ENCODE measurements at places on chromosomes 12 and 14.

DNA sequence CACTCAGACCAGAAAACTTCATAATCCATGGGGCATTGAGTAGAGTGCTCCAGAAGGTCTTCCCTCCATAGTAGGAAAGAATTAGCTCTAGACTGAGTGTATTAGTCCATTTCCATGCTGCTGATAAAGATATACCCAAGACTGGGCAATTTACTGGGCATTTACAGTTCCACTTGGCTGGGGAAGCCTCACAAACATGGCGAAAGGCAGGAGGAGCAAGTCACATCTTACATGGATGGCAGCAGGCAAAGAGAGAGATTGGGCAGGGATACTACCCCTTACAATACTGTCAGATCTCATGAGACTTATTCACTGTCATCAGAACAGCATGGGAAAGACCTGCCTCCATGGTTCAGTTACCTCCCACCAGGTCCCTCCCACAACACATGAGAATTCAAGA is 300.6 kb upstream of the TMEM132C start:
- no peak for DNase-seq

- no peak for DNase-seq
Measured at GRCh38 chr14:48723841-48724495, 862.2 kb downstream of the RPS29 start.

GRCh38 chr12:38905480-38906351 is at the start of gene CPNE8:
CPNE8 (minus strand) TSS chr12:38905591; CDS start chr12:38905534, 57 bp downstream.
- peak; percentile 61 for DNase-seq

GRCh38 chr14:93375673-93376156 is 28.7 kb downstream of the COX8C start:
- DNase-seq: no peak

GRCh38 chr14:53126731-53127130 is 26.4 kb downstream of the DDHD1 start:
- no peak for DNase-seq

DNA sequence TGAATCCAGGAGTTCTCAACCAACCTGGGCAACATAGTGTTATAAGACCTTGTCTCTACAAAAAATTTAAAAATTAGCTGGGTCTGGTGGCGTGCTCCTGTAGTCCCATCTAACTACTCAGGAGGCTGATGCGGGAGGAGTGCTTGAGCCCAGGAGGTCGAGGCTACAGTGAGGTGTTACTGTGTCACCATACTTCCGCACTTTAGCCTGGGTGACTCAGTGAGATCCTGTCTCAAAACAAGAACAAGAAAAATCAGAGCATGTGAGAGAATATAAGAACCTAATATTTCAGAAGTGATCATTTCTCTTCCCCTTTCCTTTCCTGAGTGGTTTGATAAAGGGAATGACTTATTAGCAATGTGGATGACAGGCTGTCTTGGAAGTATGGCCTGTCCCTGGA is 9.5 kb downstream of the TRAF3 start:
- DNase-seq: no peak

- DNase-seq: peak; percentile 64
Measured at GRCh38 chr12:131929581-131930456, 743 bp downstream of the PUS1 start.

GRCh38 chr14:32728976-32729375 is 209.7 kb upstream of the NPAS3 start:
- no peak for DNase-seq

DNA sequence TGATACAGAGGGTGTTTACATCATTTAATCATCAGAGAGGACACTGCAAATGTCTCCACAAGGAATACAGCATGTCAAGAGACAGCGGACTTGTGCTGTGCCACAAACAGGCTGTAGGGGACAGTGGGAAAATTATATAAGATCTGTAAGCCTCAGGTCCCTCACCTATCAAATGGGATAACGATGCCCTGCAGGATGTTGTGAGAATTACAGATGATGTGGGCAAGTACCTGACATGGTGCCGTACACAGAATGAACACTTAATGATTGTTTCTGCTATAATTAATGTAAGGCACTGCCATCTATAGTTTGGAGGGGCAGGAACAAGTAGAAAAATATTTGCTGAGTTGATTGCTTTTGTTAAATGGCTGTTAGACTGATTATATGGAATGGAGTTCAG is 81.9 kb upstream of the GTF2A1 start:
- DNase-seq: no peak

DNA sequence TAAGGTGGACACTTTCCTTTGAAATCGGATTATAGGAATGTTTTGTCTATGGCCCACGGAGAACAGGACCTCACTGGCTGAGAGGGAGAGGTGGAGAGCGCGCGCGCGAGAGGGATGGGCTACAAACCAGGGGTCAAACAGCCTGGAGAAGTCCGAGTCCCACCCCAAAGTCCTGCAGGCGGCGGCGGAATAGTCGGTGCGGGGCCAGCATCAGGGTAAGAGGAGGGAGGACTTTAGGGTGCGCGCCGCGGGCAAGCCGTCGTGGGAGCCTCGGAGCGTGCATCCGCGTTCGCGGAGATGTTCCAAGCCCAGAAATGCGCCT is 3.3 kb upstream of the HOXC8 start:
- DNase-seq: no peak

- DNase-seq: no peak
Measured at GRCh38 chr12:7096979-7097378, 4.7 kb upstream of the C1R start.

GRCh38 chr12:116339062-116339461 is 61.6 kb upstream of the MED13L start:
- DNase-seq: no peak

DNA sequence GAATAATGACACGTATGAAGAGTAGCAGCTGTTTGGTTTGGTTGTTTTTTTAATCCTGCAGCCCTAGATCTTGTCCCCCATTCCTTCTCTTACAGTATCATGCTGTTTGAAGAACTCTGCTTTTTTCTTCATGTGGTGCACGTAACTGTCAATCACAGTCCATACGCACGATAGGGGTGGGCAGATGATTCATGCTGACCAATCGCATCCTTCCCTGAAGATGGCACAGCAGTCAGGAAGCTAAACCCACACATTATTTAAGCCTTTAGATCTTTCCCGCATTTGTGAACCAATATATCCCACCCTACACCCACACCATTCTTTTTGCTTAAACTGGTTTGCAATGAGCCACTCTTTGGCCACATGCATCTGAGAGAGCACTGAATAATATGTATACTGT is 158.9 kb upstream of the PLEKHA5 start:
- no peak for DNase-seq

DNA sequence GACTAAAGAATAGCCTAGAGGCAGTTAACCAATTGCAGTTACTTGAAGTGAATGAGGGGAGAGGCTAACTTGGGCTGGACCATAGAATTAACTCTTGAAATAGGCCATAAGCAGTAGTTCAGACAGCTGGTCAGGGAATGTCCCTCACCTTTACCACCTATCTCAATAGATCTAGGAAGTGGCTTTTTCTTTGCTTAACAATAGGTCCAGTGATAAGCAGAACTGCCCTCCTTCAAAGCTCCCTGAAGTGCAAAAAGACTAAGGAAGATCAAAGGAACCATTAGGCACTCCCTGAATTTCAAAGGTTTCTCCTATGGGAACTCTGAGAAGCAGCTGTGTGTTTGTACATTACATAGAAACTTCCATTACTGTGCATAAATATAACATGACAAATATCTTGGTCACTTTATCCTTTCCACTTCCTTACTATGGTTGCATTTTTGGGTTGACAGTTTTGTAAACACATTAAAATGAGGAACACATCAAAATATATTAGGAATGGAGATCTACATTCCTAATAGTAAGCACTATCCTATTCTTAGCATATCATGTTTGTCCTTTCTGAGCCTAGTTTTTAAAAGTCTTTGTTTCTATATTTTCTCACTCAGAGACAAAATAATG is 7.2 kb upstream of the NAA30 start:
- no peak for DNase-seq

DNA sequence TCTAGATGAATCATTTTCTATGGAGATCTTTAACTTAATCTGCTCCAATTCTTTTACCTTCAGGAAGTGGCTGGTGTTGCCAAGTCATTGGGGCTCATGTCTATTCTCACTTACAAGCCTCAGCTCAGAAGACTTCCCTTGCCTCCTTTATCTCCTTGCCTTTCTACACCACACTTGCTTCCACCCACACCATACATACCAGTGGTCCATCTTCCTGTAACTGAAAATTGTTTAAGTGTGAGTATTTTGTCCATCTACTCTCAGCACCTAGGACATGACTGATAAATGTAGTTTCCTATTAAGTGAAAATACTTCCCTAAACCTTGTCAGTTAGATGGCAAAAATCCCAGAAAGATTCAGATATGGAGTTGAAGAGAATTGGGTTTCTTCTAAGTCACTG is 199.7 kb upstream of the CPNE8 start:
- DNase-seq: no peak

DNA sequence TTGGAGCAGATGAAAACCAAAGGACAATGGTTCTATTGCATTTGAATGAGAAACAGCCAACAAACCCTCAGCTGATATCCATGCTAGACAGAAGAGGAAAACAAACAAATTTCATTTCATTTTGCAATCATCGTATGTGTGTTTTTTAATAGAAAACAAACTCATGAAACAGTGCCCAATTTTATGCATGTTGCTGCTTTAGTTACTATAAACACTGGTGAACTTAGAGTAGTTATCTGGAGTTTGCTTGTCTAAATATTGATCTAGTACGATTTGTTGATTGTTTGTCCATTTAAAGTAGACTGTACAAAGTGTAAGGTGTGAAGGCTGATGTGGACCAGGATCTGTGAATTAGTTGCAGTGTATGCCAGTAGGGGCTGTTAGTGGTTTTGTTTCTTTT is 166.6 kb downstream of the KITLG start:
- no peak for DNase-seq

DNA sequence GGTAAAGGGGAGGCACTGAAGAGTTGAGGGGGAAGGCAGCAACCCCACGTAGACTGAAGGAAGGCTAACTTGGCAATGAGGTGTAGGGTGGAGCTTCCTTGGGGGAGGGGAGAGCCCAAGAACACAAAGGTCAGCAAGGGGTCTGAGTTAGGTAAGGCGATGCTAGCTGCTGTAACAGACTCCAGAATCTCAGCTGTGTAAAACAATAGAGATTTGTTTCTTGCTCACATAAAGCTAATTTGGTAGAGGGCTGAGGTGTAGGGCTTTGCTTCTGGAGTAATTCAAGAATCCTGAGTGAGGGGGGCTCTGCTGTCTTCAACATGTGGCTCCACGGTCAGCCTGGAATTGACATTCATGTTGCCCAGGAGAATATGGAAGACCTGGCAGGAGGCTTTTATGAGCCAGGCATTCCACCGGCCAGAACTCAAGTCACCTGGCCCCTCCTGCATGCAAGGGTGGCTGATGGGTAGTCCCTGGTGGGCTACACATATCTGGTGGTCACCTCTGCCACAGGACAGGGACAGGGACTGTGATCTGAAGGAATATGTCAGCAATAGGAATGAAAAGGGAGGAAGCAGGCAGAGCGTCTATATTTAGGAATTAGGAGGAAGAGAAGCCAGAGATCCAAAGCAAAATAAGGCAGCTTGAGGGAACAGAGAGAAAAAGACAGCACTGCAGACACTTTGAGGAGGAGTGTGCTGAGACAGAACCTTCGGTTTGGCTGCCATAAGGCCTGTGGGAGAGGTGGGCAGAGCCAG is 153.7 kb downstream of the ZFP36L1 start:
- DNase-seq: no peak

- no peak for DNase-seq
Measured at GRCh38 chr12:91080041-91080440, 22.2 kb upstream of the KERA start.

Data from activated naive CD4-positive, alpha-beta T cell treated with anti-CD3 and anti-CD28 coated beads, Interleukin-2, amount 10 ng/mL, durations not matched to agents 7 days and 5 days (primary cell).